ENCODE measurements at places on chromosomes 6 and 20.
A peak's percentile ranks its signal among the peaks of the same experiment; 100 is the strongest.

GRCh38 chr6:10175362-10175761, 239.5 kb downstream of the TFAP2A start:
- DNase-seq: no peak

DNA sequence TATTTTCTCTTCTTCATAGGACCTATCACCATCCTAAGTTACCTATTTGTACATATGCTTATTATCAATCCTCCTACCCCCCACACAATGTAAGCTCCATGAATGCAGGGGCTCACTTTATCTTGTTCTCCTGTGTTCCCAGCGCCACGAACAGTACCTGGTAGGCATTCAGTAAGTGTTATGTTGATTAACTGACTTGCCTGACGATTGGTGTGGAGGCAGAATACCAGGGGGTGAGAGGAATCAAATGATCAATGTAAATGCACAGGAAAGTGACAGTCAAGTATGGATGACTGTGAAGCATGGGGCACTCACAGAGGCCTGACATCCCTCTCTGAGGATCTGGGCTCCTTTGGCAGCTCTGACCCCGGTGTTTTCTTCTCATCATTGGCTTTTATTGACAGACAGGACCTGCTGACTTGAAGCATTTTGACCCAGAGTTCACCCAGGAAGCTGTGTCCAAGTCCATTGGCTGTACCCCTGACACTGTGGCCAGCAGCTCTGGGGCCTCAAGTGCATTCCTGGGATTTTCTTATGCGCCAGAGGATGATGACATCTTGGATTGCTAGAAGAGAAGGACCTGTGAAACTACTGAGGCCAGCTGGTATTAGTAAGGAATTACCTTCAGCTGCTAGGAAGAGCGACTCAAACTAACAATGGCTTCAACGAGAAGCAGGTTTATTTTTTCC, 6.1 kb upstream of the IFT52 start:
- DNase-seq: no peak

- peak; percentile 88 for DNase-seq
Measured at GRCh38 chr6:54717849-54718455, 128.6 kb upstream of the FAM83B start.

- no peak for DNase-seq
Measured at GRCh38 chr6:119294984-119295383, 54.6 kb downstream of the MAN1A1 start.

- peak; percentile 12 for DNase-seq
Measured at GRCh38 chr20:17885544-17885943, 83.0 kb downstream of the SNX5 start.

- no peak for DNase-seq
Measured at GRCh38 chr6:116271149-116271708, 8.5 kb downstream of the TSPYL1 start.

DNA sequence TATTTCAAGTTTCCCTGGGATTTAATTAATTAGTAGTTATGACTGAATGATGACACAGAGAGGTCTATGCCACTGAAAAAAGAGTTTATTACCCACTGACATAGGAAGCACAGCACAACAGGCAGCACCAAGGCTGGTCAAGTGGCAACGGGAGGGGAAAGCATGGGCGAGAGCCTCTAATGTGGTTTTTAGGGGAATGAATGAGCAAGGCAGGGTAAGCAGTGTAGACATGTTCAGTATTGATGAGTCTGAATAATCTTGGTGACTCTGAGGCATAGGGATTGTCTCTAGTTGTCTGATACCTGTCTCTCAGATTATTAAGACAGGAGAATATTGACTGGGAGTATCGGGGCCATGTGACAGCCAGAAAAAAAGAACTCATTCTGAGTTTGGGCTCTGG, 46.3 kb downstream of the RPP21 start:
- DNase-seq: no peak

DNA sequence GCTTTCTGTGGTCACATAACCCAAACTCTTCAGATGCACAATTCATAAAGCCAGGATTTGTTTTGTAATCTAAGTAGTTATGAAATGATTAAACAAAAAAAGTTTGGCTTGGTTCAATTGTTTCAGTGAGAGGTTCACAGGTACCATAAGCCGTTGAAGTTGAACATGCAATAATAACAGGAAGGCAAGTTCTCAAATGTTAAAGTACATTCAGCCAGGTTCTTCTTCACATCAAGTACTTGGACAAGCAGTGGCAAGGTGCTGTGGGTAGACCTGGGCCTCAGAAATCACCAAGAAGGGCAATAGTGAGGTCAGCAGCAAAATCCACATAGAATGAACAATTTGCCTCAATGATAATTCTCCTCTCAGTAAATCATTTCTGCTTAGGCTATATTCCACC, 175.5 kb downstream of the EPM2A start:
- no peak for DNase-seq

DNA sequence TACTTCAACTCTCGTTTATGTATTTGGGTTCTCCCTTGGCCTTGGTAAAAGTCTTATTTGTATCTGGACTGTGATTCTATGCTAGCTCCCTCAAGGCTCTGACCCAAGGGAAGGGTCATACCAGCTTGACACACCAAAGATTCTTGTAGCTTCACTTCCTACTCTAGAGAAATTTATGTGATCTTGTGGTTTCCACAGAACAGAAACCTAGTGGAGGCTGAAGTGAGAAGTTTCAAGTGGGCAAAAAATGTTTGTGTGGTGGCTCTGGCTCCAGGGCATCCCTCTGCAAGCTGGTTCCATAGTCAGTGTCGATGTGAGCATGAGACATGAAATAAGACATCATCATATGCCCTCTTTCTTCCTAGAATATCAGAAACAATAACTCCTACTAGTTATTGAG, 48.1 kb upstream of the TNFRSF21 start:
- DNase-seq: no peak

DNA sequence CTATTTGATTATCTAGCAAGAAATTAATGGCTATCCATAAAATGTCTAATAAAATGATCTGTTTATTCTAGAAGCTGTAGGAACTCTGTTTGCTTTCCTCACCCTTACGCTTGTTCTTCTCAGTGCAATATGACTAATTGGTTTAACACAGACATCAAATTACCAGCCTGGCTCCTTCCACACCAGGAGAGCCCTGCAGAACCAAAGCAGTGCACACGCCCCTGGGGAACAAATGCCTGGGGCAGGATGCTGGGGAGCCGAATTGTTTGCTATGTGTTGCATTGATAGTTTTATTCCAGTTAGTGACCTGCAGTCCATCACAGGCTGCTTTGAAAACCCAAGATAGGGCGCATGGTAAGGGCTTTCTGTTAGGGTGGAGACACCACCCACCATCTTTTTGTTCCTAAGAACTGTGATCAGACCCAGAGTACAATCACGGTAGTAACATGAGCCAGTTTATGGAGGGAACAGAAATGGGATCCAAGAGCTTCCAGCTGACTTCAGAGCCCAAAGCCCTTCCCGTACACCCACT, 126.4 kb upstream of the CD93 start:
- peak; percentile 62 for DNase-seq

- DNase-seq: no peak
Measured at GRCh38 chr20:12058216-12058615, 140.5 kb downstream of the BTBD3 start.

DNA sequence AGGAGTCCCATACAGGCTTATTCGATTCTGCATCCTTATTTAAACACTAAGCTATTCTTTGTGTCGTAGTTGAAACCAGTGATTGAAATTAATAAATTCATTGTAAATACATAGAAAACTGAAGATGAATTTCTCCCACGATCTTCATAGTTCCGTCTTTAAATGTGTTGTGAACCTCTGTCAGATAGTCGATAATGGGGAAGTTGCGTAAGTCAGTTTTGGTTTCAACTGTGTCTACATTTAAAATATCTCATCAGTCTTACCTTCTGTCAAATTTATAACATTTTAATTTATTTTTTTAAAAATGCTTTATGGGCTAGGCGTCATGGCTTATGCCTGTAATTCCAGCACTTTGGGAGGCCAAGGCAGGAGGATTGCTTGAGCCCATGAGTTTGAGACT, 12.7 kb downstream of the STX11 start:
- DNase-seq: no peak

GRCh38 chr20:37042986-37043972, 52.5 kb downstream of the RBL1 start:
- DNase-seq: no peak

- no peak for DNase-seq
Measured at GRCh38 chr6:144654506-144654905, 369.4 kb downstream of the UTRN start.

- DNase-seq: no peak
Measured at GRCh38 chr6:137903933-137904821, 37.1 kb downstream of the TNFAIP3 start.

- DNase-seq: no peak
Measured at GRCh38 chr20:36820928-36821327, 47.4 kb upstream of the DSN1 start.

DNA sequence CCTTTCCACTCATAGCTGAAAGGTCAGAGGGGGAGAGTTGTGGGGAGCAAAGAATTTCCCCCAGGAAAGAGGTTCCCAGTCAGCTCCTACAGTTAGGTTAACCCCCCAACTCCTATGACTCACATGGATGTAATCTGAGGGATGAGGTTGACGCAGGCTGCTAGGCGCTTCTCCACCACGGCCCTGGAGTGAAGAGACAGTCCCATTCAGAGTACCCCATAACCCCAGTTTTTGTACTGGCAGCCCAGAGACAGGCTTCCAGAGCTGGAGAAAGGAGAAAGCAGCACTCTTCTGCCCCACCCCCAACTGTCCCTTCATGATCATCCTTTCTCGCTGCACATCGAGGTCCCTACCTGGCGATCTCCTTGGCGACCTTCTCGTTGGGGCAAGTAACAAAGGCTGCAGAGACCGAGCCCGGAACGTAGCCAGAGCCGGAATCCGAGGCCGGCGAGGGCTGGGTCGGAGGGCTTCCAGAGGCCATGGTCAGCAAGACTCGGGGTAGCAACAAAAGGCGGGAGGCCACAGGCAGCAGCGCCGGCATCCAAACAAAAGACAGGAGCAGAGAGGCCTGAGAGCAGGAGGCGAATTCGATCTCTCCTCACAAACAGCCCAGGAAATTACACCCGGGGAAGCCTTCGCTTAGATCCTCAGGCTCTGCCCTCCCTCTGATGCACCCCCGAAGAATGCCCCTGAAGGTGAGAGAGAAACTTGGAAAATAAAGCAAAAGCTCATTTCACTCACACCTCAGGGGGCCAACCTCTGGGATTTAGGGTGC, 592 bp downstream of the CUTA start:
- no peak for DNase-seq

- no peak for DNase-seq
Measured at GRCh38 chr20:54350415-54350814, 125.0 kb upstream of the DOK5 start.

GRCh38 chr6:140979642-140980091, 1153.1 kb upstream of the GJE1 start:
- no peak for DNase-seq

DNA sequence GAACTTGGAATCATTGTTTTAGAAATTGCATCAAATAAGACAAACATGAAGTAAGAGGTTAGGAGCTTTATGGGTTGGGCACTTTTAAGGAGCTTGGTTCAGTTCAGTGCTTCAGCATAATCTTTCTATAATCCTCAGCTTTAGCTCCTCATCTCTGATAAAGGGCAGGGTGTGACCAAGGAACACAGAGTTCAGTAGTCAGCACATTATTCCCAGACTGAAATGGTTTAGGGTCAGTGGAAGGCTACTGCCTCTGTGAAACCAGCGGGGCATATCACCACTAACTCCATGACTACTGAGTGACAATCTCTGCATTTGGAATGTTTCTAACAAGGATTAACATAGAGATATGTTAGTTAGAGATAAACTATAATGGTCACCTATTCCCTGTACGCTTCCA, 36.9 kb downstream of the CRYBG1 start:
- DNase-seq: no peak

- DNase-seq: no peak
Measured at GRCh38 chr20:53981752-53982437, 88.5 kb downstream of the BCAS1 start.

DNA sequence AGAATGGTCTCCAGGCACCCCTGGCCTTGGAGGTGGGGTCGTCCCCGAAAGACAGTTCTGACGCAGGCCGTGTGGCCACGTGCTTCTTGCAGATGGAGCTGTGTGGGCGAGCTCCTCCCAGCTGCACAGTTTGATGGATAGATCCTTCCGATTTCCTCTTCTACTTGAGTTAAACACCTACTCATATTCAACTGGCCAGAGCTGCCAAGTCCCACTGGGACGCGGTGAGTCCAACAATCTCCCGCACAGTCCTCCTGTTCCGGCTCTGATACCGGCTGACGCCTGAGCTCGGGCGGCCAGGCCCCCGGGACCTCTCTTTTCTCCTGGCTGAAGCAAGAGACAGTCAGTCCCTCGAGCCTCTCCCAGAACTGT, 57.9 kb upstream of the DACT2 start:
- no peak for DNase-seq

DNA sequence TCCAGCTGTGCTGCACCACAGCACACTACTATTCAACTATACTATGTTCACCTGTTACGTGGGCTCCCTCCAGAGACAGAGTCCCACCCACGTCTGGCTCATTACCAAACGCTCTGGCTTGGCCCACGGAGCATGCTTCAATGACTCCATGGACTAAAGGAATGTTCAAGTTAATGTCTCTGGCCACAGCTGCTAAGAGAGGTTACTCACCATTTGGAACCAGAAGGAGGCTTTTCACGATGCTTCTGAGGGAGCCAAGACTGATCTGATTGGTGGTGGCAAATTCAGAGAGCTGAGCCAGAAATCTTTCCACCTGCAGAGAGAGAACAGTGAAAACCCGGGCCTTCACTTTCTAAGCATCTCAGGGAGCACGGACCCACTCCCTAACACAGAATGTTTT, 15.6 kb downstream of the COMMD7 start:
- DNase-seq: no peak

DNA sequence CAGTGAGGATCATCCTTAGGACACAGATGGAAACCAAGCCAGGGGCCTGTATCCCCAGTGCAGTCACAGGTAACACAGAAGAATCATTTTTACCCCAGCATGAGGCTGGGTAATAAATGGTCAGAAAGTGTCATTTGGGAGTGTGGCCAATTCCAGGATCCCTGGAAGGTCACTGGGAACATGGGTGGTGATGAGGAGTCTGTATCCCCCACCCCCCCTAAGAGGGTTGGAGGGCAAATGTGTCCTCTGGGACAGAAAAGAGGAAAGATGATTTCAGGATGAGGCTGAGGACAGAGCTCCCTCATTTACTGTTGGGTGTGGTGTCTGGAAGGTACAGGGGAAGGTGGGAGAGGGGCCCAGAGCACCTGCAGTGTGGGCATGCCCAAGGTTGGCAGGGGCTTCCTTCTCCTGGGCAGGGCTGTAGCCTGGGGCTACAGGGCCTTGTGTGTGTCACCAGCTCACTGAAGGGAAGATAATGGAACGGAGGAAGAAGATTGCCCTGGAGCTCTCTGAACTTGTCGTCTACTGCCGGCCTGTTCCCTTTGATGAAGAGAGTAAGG, 34.5 kb downstream of the PLCG1 start:
- no peak for DNase-seq

All from NCI-H2081 (cell line).